ENCODE measurements at places on chromosomes 1 and 21.

- DNase-seq, result no peak
Observed at GRCh38 chr1:237471956-237472355, 418.8 kb downstream of the ZP4 start.

DNA sequence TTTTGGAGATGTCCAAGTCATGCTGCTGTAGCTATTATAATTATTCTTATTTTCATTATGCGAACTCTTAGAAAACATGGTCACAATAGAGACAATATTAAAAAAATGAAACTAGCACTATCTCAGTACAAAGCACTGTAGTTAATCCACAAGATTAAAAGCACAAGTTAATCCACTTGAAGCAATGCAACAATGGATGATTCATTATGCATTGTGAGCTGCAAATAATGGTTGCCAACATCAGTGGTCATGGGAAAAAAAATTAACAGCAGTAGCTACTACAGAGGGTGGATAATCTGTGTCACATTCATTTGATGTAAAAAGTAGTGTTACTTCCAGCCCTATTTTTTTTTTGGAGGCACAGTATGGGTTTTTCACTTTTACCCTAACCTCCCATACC, 56.7 kb downstream of the DPT start:
- no peak for DNase-seq

GRCh38 chr1:241533326-241534115, 1.3 kb downstream of the KMO start:
- DNase-seq, result no peak

- no peak for DNase-seq
Observed at GRCh38 chr1:63929106-63929478, 155.3 kb downstream of the ROR1 start.

DNA sequence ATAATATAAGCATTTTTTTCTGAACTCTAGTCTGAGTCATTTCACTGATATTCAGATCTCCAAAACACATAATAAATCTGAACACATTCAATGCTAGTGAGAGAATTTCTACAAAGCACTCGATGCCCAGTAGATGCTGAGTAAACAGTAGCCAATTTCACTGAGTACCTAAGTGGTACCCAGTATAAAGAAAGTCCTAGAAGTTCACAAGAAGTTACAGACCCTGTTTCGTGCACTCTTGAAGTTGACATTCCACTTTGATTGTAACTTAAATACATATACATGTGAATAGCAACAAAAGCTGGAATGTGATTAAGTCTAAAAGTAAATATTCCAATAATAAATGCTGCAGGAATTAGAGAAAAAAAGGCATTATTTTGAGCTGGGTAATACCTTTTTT, 33.2 kb upstream of the RGS2 start:
- DNase-seq, result no peak

DNA sequence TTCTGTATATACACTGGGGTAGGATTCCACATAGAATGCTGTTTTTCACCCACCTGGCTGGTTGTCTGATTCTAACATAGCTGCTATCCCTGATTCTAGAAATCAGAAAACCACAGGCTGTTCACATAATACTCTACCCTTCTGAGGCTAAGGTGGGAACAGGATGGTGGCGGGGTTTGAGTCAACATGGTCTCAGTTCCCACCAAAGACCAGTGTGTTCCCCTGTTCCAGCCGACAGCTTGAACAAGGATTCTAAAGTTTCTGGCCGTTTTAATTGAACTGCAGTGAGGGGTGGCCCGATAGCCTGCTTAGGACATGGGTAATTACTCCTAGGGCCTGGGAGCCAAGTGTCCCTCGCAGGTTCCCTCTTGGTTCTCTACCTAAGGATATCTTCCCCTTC, 38.4 kb downstream of the PEX14 start:
- no peak for DNase-seq

DNA sequence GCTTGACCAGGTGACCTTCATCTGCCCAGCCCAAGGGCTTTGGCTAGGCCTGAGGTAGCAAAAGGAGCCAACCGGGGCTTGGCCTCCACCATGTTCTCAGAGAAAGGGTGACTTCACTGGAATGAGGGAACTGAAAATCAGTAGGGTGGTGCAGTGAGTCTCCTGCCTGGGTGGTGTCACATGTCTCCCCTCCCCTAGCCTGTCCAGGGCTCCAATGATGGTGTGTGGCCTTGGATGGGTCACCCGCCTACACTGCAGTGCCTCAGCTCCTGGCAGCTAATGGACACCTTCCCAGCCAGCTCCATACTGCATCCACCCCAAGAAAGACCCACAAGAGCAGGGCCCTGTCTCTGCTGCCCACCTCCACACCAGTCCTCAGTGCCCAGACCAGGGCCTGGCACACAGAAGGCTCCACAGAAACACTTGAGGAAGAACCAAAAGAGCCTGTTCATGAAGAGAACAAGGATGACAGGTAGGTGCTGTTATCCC, 678.7 kb downstream of the MATN1 start:
- peak; percentile 41 for DNase-seq

- DNase-seq, result no peak
Observed at GRCh38 chr1:37068260-37068659, 33.9 kb upstream of the GRIK3 start.

GRCh38 chr21:14259747-14260146, 43.8 kb downstream of the RBM11 start:
- DNase-seq, result no peak

- DNase-seq, result no peak
Observed at GRCh38 chr1:103058391-103058790, 49.9 kb downstream of the COL11A1 start.

DNA sequence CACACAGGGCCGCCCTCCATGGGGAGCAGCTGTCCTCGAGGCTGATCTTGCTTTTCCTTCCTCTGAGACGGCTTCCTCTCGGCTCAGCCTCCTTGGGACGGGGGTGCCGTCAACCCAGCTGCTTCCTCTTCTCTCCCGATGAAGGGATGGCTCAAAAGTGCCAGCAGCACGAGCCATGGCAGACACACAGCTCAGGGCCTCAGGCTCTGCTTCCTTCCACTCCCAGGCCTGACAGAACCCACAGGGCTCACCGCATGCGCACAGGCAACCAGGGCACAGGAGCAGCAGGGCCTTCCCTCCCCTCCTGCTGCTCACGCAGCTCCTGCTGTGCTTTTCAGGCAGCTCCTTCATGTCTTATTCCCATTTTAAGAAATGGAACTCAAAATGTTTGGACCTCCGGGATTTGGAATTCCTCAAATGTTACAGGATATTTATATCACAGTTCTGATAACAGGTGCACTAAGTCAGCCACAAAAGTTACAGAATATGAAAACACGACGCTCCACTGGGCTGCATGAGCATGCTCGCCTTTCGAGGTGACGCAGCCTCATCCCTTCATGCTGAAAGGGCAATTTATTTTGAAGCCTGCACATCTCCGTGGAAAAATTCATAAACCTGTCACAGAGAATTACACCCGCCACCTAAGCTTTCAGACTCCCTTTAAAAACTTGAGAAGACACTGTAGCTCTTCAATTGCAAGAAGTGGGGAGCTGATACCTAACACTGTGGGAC, 84.4 kb downstream of the HSF2BP start:
- DNase-seq, result no peak

- DNase-seq, result no peak
Observed at GRCh38 chr1:95415146-95415545, 181.1 kb downstream of the RWDD3 start.

DNA sequence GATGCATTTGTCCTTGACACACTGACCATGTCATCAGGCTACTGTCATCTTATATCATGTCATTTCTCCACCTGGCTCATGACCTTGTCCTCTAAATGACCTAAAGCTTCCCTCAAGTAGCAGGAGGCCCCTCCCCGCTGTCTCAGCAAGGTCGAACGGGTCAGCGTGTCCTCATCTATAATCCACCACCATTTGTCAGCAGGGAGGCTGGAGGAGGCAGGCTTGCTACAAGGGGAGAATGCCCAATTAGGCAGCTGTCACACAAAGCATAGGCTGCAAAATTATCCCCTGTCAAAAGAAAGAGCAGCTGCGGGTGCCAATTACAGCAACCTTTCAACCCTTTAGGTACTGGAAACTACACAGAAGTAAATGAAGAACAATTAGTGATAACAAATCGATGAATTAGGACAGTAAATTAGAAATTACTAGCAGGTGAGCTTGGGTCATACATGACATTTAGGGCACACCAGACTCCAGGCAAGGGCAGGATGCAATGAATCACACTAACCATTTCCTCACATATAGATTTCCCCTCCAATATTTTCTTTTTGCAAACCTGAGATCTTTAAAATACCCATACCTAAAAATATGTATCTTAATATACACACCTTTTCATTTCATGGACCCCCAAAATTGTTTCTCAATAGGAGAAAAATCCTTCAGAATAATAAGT, 61.2 kb downstream of the NRIP1 start:
- DNase-seq, result no peak

- DNase-seq, result no peak
Observed at GRCh38 chr1:205229399-205229871, 1.7 kb downstream of the TMCC2 start.

DNA sequence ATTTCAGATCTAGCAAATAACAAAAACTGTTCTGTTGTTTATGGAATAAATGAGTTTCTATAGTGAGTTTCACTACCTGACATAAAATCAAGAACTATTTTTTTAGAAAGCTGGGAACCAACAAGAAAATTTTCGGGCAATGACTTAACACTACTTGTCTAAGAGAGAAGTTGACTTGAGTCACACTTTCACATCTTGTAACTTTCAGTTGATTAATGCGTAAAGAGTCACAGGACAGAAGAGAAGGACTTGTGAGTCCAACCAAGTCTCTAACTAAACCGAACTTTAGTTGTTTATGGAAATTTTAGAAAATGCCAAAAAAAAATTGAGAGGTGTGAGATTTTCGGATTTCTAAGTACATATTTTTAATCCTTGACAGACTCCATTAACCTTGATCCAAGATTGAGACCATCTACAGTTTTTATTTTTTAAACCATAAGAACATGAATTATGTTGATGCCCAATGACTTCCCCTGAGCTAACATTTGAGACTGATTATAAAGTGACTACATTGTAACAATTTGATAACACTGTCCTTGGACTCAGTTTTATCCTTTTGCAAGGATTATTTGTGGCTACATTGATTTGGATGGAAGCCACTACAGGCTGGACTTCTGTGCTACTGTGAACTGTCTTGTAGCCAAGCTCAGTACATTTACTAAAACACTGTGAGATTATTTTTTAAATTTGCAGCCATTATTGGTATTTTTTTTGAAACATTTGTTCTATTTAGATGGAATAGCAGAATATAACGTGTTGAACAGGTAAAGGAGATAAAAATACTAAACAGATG, 284.0 kb downstream of the PTPRC start:
- no peak for DNase-seq

DNA sequence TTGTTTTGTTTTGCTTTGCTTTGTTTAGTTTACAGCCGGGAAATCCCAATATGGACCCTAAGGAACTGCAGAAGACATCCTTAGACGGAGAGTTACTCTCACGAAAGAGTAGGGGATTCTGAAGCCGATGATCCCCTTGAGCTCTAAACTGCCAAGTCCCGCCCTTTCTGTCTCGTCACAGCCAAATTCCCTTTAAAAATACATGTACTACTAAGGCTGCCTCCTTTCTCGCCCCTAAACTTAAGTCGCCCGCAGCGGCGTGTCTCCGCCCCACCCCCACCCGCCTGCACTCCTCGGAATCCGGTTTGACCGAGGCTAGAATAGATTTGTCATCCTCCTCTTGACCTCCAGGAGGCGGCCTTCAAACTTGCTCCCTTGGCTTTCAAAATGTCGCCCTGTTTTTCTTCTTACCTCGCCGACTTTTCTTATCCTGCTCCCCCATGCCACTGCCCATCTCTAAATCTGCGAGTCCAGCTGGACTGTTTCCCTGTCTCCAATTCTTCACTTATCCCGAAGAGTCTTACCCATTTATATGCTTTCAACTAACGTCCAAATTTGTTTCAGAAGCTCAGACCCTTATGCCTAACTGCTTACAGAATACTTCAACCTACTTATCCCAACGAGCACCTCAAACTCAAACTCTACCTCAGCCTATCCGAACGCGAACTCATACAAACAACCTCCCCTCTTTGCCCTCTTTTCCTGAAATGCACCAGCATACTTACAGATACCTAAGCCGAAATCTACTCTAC, 10.9 kb upstream of the BOLA1 start:
- DNase-seq, result peak; percentile 82

DNA sequence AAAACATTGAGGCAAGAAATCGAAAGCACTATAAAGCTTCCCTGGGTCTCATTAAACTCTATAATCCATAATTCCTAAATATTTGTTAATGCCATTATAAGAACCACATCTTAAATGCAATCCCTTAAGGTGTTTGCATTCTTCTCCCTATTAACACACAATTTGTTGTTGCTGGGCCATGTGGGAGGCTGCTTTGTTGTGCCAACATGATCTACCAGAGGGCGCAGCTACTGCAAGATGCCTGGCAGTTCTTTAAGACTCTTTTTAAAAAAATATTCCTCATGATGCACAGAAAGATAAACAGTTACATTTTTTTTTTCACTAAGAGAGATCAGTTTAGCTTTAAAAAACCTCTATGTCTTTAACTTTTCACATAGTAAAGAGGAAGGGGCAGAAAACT, 39.0 kb upstream of the BCAS2 start:
- no peak for DNase-seq

DNA sequence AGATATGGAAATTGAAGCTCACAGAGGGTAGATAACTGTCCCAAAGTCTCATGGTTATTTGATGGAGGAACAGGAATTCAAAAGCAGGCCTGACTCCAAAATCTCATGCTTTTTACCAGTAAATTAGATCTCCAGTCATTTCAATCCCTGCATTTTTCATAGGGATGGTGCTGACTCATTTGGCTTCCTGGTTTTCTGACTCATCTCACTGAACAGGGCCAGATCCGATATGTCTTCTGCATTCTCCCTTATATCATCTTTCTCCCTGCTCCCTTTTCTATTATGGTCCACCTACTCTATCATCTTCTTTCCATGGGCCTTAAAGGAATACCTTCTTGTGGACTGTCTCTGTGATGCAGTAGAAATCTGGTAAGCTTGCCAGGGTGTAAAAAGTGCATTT, 187.2 kb downstream of the FGGY start:
- no peak for DNase-seq

DNA sequence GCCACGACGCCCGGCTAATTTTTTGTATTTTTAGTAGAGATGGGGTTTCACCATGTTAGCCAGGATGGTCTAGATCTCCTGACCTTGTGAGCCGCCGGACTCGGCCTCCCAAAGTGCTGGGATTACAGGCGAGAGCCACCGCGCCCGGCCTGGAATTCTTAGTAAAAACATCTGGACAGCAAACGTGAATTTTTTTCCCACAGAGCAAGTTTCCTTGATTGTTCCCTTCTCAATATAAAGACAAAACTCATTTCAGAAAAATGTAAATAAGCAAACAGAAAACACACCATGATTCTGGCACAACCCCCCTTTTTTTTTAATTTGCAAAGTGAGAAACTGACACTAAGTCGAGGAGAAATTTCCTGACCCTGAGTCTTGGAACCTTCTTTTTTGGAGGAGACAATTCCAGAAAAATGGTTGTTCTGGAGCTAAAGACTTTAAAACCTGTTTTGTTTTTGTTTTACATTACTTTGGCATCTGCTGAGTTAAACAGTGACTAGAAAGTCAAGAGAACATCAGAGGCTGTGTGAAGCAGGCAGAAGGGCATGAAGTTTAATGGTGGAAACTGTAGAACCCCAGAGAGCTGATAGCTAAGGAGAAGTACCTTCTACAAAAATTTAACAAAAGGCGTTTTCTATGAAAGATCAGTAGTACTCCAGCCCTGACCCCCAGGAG, 10.3 kb upstream of the HMGCS2 start:
- DNase-seq, result no peak

Data from H1 (cell line).